ENCODE measurements at places on chromosomes 3 and 15.

DNA sequence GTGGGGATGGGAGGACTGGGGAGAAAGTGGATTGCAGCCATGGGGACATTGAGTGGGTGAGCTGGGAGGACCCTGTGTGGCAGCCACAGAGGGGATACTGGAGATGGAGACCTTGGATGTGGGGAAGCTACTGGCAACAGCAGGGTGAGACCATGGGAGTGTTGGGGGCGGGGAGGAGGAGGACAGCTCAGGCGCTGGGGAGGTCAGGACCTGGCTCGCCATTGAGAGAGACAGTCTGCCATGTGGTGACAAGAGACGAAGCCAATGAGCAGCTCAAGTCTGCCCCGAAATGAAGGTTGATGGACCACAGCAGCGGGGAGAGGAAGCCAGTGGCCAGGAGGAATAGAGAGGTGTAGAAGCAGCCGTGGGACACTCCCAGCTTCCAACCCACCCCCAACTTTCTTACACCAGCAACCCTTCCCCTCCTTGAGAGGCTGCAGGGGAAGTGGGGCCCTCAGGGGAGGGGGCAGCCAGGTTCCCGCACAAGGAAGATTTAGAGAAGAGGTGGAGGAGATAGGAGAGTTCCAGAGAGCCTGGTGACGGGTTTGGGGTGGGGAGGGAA, 118.1 kb downstream of the ASB7 start:
- no peak for DNase-seq

- DNase-seq = no peak
Observed at GRCh38 chr3:171700157-171700556, 110.1 kb downstream of the PLD1 start.

GRCh38 chr15:74445816-74446763, 12.3 kb upstream of the SEMA7A start:
- no peak for DNase-seq

GRCh38 chr3:195080571-195081151, 190.3 kb downstream of the XXYLT1 start:
- no peak for DNase-seq

- DNase-seq = no peak
Observed at GRCh38 chr3:140061211-140061610, 126.2 kb downstream of the CLSTN2 start.

- DNase-seq = no peak
Observed at GRCh38 chr15:38696109-38696727, 131.6 kb upstream of the RASGRP1 start.

DNA sequence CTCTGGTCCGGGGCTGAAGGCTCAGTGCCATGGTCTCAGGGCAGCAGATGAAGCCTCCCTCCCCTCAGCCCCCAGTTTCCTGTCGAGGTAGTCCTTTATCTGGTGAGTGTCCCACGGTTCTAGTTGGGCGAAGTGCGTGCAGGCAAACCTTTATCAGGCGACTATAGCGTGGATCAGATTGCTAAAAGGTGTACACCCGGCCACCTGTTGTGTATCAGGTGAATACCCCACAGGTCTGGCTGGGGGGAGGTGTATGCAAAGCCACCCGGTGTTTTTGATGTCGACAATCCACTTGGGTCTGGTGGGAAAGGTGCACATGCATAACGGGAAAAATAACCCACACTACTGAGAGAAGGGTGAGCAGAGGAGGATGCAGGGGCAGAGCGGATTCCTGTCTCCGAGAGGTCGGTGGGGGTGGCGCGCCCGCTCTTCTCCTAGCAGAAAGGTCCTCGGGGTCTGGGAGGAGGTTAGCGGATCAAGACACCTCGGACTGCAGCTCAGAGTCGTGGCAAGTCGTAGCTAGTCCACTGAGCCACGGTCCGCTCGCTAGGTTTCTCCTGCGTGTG, 507 bp downstream of the SLC12A6 start:
- no peak for DNase-seq
